ENCODE measurements at places on chromosomes 2 and 18.
A peak's percentile ranks its signal among the peaks of the same experiment; 100 is the strongest.

DNA sequence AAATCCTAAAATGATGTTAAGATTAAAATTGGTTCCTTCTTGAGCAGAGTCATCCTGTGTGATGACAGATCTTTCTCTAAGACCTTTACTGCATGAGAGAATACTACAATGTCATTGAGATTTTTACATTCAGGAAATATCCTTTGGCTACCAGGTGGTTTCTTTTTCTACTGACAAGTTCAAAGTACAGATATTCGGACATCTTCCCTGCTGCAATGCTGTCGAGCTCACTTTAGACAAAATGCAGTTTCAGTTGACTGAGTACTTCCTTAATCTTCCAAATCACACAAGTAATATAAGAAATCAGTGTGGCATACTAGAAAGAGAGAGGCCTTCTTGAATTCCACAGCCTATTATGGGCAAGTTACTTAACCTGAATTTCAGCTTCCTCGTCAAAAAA is 207.9 kb upstream of the ACVR2A start:
- DNase-seq = peak; percentile 40

DNA sequence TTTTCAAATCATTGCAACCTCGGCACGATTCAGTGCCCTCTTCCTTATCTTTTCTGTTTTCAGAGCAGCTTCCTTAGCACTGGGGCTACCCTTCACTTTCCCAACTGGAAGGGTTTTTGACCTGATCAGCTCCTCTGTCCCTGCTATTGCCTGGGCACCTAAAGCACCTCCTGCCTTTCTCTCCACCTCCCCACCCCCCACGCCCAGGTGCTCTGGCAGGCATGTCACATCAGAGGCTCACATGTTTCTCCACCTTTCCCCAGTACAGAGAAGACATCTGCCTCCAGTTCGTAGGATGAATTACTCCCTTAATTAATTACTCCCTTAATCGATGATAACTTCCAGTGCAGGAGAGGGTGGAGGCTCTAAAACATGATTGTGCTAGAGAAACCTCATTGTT is 88.7 kb upstream of the LCLAT1 start:
- DNase-seq = no peak

DNA sequence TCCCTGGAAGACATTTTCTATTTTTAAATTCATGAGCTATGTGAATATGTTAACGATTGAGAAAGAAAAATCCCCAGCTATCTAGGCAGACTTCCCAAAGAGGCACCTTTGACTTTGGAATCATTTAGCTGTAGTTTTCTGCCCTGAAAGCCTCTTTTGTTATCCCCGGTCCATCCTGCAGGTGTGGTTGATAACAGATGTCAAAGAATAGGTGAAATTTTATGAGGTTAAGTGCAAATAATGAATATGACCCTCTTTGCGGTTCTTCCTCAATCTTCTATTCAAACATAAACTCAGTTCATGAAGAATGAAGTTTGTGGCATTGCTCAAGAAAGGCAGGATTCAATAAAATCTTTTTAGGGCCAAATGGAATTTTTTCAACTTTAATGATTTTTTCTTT is 51.6 kb upstream of the ATP8B1 start:
- DNase-seq = no peak

GRCh38 chr2:230203110-230203676 is 16.6 kb downstream of the SP110 start:
- no peak for DNase-seq

DNA sequence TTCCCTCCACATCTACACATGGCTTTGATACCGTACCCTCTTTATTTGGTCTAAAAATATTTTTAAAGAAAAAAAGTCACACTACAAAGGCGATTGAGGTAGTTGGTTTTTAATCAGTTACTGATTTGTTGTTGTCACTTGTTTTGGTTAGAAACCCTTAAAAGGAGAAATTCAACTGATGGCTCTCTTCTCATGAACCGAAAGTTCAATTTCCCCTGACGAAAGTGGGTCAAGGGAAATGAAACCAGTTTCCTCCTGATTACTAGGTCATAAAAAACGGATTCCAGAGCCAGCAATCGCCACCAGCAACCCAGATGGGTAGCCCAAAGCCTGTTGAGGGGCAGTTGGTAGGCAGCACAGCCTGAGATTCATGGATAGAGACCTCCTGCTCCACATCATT is 63.2 kb downstream of the DLGAP1 start:
- DNase-seq = no peak

- DNase-seq = peak; percentile 30
Observed at GRCh38 chr18:70228536-70228935, 23.0 kb upstream of the RTTN start.

GRCh38 chr2:224175538-224175937 is 136.5 kb upstream of the SERPINE2 start:
- no peak for DNase-seq

- no peak for DNase-seq
Observed at GRCh38 chr2:73994178-73994831, 9.6 kb downstream of the TET3 start.

All from epithelial cell of esophagus (primary cell).